ENCODE measurements at places on chromosomes 3 and 15. TPM values are rescaled to one million over a fixed set of nuclear protein-coding genes. Genes with fewer than 3 reads are reported as not detected.

DNA sequence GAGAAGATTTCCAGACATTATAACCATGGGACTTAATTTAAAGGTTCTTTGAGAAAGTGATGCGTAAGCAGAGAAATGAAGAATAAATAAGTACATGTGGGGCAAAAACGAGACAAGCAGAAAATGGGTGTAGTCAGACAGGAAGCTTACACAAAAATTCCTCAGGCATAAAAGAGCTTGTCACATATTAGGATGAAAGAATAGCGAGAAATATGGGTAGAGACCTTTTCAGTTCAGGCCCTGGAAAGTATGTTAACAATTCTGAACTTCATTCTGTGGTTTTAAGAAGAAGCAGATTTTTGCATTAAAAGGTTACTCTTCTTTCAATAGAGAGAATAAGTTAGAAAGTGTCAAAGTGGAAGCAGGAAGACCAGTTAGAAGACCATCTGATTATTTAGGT lies 352.4 kb downstream of the ROBO1 start:
- DNase-seq = no peak

DNA sequence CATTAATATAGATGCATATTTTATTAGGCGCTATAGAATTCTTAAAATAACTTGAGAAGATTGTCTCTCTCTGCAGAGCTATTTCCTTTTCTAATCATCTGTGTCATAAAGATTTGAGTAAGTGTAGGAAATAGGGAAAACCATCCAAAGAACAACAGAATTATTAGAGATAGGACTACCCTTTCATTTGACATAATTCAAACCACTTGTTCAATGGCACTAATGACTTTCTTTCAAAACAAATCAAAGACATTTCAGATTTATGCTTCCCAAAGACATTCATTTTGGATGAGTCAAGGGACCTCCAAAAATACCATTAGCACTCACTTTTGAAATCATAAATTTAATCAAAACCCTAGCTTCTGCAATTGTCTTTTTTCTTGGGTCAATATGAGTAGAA lies 29.5 kb downstream of the PRICKLE2 start:
- no peak for DNase-seq

DNA sequence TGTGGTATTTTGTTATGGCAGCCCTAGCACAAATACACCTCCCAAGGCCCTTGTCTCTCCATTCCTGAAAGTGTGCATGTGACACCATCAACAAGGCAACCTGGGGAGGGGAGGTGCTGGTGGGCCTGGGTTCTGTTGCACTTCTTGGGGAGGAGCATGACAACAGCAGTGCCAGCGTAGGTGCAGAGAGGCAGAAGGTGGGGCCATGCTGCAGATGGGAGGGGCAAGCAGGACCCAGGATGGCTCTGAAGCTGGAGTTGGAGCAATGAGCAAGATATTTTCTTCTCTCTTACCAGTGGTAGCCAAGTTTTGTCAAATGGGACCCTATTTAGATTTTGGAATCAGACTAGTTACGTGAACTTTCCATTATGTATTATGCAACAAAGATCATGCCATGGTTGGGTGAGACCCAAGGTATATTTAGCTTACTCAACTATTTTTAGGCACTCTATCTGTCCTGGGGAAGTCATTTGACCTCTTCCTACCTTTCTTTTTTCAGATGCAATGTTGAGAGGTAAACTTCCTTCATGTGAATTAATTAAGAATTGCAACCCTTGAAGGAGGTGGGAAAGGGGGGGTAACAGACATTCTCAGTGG lies 3.4 kb downstream of the FYCO1 start:
- DNase-seq = no peak

- peak; percentile 32 for DNase-seq
Observed at GRCh38 chr15:45795440-45796069, 160.7 kb downstream of the SQOR start.

DNA sequence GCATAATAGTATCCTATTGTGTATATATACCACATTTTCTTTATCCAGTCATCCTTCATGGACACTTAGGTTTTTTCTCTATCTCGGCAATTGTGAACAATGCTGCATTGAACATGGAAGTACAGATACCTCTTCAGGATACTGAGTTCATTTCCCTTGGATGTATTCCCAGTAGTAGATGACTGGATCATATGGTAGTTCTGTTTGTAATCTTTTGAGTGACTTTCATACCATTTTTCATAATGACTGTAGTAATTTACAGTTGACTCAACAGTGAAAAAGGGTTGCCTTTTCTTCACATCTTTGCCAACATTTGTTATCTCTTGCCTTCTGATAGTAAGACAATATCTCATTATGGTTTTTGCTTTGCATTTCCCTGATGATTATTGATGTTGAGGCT lies 21.8 kb downstream of the MYH15 start:
- no peak for DNase-seq

DNA sequence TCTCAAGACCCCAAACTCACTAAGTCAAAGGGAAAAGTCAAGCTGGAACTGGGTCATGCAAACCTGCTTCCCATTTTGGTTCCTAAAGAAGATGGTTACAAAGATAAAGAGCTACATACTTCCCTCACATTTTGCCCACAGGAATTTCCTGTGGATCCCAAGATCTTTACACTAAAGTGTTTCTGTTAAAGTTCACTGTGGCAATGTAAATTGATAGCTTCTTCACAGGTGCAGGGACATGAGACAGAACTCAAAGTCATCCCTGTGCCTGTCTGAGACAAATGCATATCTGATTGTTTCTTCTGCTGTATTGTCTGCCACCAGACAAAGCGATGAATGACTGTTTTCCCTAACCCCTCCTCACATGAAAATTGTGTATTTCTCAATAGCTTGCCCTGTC lies 567.8 kb downstream of the ZIC1 start:
- no peak for DNase-seq

- no peak for DNase-seq
Observed at GRCh38 chr3:171765511-171765887, 44.8 kb downstream of the PLD1 start.

GRCh38 chr15:62647202-62647842 lies 395.2 kb upstream of the TPM1 start:
- DNase-seq = no peak

DNA sequence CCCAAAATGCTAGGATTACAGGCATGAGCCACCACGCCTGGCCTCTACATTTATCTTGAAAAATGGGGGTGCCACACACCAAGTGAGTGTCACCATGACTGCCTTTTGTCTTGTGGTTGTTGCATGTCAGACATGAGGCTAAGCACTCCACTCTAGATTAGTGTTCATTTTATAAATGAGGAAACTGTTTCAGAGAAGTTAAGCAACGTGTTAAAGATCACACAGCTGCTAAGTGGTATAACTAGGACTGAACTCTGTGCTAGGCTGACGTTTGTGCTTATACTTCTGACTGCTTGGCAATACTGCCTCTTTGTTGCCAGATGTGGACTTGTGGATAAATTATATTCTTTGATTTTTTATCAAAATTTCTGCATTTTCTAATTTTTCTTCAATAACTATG lies 50.8 kb upstream of the SMAD6 start:
- no peak for DNase-seq

GRCh38 chr3:46276497-46277099 lies 34.3 kb downstream of the CCR3 start:
- DNase-seq = no peak

DNA sequence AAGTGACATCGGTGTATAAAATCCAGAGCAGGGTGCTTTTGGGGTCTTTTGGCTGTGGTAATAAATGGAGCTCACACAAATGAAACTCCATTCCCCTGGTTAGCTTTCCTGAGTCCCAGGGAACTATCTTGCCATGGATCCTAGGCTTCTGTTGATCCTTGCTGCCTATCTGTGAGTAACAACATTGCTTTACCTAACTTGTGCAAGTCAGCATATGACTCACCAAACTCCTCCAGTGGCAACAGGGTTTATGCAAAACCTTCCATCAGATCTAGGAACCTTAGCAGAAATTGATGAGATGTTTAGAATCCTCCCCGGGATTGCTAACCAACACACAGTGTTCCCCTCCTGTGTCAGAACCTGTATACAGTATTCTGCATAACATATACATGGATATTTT lies 105.4 kb downstream of the SCAPER start:
- no peak for DNase-seq

DNA sequence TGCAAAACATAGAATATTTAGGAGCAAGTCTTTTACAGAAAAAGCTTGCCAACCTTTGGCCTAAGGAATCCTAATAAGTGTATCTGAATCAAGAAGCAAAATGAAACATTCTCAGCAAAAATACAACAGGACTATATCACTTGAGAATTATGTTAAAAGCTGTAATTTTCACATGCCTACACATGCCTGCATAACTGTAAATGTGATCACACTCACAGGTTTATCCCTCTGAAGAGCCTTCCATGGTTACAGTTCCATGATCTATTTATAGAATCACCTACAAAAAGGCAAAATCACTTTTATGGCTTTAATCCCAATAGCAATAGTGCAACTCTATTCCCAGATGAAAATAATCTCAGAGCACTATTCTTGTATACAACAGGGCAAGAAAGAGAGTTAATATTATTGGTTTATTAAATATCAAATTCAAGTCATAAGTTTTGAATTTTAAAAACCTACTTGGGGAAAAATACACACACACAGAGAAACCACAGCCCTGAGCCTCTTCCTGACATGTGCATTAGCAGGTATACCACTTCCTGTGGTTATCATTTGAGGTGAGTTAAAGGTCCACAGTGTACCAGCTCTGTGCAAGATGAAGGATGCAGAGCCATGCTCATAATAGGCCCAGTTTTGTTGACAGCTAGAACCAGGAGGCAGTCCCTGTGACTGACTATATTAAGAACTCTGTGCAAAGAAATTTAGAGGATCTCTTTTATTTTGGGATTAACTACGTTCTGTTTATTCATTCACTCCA lies 252.5 kb upstream of the TGFBR2 start:
- DNase-seq = no peak

GRCh38 chr3:42698216-42698910 lies 4.2 kb downstream of the HHATL start:
- DNase-seq = no peak

GRCh38 chr3:127158614-127159229 lies 34.2 kb upstream of the PRR23E start:
- no peak for DNase-seq

DNA sequence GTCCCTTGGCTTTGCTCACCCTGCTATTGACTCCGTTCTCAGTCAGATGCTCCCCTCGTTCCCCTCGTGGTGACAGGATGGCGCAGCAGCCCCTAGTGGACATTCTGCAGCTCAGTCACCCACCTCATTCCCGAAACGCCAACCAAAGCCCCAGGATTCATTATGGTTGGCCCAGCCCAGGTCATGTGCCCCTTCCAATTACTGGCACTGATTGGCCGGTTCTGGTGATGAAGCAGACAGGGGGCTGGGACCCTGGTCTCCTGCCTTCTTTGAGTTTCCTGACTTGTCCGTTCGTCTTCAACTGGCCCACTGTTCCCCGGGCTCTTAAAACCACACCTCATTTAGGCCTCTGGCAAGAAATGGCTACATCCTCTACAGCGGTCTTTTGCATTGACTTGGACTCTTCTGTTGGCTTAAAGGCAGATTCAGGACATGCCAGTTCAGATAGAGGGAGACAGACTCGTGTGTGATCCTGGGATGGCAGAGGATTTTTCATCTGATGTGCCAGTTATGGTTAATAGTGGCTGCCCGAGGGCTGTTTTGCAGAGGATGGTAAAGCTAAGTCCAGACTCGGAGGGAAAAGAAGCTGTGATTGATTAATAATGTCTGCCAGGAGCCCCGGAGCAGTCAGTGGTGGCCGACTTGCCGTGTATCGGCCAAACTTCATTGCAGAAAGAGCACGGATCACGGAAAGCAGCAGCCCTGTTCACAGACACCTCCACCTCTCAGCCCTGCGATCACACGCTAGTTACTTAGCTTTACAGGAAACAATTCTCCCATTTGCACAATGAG lies 37.8 kb downstream of the LSM3 start:
- DNase-seq = peak; percentile 49

DNA sequence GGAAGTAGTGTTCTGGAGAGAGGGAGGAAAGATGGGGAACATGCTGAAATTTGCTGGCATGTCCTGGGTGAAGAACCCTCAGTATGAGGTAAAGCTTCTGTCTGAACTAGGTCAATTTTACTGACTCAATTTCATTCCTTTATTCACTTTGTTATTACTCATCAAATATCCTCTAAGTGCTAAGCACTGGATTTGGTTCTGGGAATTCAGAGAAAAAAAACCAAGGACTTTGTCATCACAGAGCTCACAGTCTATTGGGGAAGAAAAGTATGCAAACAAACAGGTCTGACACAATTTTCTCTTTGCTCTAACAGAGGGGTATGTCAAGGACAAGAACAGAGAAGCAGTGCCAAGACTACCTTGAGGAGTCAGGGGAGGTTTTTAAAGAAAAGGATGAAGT lies 68.0 kb downstream of the TFG start:
- no peak for DNase-seq

GRCh38 chr3:56089739-56090138 lies 378.5 kb downstream of the ERC2 start:
- DNase-seq = no peak

- DNase-seq = no peak
Observed at GRCh38 chr15:69666441-69666882, 213.8 kb downstream of the RPLP1 start.

DNA sequence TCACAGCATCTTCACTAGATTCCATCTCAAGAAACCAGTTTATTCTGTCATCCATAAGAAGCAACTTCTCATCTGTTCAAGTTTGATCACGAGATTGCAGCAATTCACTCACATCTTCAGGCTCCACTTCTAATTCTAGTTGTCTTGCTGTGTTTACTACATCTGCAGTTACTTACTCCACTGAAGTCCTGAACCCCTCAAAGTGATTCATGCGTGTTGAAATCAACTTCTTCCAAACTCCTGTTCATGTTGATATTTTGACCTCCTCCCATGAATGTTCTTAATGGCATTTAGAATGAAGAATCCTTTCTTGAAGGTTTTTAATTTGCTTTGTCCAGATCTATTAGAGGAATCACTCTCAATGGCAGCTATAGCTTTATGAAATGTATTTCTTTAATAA lies 287.6 kb upstream of the TBL1XR1 start:
- DNase-seq = no peak

Gene CSPG4
- polyA plus RNA-seq = 22.6 TPM

Gene CYP1A2
- 0.34 TPM for polyA plus RNA-seq

Gene EFCC1
- polyA plus RNA-seq = 18.0 TPM

Gene CD96
- polyA plus RNA-seq = 0.76 TPM

Gene CFAP91
- 6.0 TPM for polyA plus RNA-seq

Gene FAM3D
- polyA plus RNA-seq = 2.6 TPM

Gene CHRNA7
- polyA plus RNA-seq = 19.1 TPM

Gene ITIH4
- polyA plus RNA-seq = 9.4 TPM

Gene TMC3
- 0.20 TPM for polyA plus RNA-seq

Gene TFDP2
- 55.0 TPM for polyA plus RNA-seq

Gene POLQ
- 5.6 TPM for polyA plus RNA-seq
